H9 (cell line): ENCODE measurements at places on chromosomes 13 and 19. TPM values are rescaled to one million over a fixed set of nuclear protein-coding genes. Genes with fewer than 3 reads are reported as not detected.

The ZNF528 gene
- total RNA-seq = 0.81 TPM in 2 replicates

GRCh38 chr13:113935001-113935844 is 38.7 kb downstream of the C13orf46 start:
- DNase-seq = peak; percentile 53

DNA sequence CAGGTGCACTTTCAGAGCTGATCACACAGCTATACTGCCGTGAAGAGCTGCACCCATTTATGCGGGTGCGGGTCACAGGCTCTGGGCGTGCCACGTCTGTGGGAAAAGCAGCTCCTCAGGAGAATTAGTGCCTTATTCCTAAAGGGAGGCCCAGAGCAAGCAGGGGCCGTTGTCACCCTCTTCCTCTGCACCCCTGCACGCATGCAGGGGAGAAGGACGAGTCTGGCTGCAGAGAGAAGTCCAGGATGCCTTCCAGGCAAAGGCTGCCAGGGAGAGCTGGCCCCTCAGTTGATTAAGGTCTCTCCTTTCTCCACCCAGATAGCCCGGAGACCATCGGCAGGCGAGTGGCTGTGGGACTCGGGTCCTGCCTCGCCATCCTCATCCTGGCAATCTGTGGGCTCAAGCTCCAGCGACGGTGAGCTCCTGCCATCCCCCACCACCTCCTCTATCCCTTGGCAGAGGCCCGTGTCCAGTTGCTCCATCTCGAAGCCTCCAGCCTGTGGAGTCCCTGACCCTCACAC is 3.1 kb upstream of the FFAR1 start:
- peak; percentile 21 for DNase-seq

The ZNF345 gene
- total RNA-seq = 5.5 and 6.0 TPM in 2 replicates

DNA sequence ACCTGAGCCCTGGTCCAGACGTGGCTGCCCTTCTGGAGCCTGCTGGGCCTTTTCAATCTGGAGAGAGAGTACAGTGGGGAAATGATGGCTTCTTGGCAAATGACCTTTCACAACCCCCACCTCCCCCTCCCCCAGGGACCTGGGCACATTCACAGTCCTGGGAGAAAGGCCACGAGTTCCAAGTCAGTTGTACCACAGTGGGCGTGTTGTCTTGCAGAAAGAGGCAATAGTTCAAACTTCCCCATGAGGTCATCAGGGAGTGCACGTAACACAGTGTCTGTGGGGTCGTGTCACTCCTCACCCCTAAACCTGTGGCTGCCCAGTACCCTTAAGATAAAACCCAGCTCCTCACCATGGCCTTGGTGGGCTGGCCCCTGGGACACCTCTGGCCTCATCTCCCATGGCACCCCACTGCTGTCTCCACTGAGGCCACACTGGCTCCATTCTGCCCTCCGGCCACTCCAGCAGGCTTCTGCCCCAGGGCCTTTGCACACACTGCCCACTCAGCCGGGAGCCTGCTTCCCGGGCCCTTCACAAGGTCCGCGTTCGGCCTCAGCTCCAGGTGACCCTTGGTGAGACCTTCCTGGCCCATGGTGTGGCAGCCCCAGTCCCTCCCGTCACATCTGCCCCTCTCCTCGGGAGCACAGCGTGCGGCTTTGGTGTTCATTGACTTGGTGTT is 13.3 kb downstream of the PLIN4 start:
- no peak for DNase-seq

The PLK5 gene
- total RNA-seq = 0.50 and 0.57 TPM in 2 replicates

The DIAPH3 gene
- 22.6 and 23.1 TPM in 2 replicates for total RNA-seq

The TMEM190 gene
- 1.5 and 1.6 TPM in 2 replicates for total RNA-seq

DNA sequence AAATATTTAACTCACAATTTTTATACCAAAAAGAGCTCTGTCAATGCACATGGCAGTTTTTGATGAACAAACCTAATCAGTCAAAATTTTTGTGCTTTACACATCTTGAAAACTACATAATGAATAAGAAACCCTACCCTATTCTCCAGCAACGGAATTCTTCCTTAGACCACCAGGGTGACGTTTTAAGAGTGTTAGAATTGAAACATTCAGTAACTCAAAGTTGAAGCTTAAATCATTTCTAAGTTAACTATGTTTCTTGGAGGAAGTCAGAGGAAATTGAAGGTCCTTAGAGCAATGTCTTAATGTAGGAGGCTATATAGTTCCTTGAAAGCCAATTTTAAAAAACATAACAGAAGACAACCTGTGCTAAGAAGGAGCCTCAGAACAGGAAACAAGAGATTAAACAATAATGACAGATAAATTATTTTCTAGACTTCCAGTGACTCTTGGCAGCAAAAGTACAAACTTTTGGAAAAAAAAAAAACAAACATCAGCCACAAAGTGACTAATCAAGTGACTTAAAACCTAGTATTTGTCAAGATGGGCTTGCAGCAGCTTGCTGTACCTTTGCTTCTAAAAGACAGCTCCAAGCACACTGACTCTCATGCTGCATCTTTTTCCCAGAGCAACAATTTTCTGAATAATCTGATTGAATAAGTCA is 6.2 kb downstream of the SPRY2 start:
- no peak for DNase-seq

DNA sequence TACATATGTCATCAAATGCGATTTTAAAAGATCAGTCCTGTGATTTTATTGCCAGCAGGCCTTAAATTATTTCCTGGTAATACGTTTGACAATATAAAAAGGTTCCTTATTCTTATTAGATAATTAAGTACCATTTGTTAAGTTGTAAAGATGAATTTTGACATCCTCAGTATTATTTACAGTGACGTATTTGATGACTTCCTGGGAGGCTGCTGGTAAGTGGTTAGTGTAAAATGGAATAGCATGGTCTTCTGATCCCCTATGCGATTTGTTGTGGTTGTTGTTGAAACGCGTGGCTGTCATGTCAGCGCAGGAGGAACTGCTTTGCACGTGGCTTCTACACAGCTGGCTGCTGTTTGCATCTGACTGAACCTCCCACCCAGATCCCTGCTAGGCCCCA is 99.7 kb downstream of the DCLK1 start:
- DNase-seq = no peak
